ENCODE measurements at places on chromosomes 6 and 20. TPM values are rescaled to one million over a fixed set of nuclear protein-coding genes. Genes with fewer than 3 reads are reported as not detected.

SERPINB1 gene
- 57.4 TPM for total RNA-seq

- no peak for DNase-seq
These were observed 23.2 kb downstream of the HLA-A start for GRCh38 chr6:29965563-29965872.

DNA sequence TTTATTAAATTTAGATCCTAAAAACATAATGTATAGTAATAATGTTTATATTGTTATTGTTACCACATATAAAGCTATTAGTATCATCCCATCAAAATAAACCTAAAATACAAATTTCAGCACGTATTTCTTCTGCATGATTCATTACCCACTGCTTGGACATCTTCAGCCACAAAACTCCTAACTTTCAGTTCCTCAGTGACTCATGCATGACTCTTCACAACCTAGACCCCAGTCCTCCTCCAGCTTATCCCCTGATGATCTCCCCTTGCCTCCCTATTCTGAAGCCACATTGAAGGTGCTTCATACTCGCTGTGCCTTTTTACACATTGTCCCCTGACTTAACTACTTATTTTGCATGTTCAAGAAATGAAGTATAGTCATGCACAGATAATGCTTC, 11.2 kb upstream of the GPRC6A start:
- DNase-seq = no peak

DNA sequence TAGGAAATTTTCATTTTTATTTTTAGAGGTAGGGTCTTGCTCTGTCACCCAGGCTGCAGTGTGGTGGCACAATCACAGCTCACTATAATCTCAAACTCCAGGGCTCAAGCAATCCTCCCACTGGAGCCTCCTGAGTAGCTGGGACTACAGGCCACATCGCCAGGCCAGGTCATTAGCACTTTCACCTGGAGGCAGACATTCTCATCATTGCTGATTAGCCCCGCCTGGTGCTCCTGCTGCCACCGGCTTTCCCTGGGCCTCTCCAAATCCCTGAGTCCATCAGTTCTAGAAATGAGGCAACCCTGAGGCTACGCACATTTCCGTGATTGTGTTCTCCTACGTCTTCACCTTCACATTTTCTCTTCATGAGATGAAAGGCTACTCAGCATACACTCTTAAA, 607.7 kb upstream of the NRSN1 start:
- no peak for DNase-seq

DNA sequence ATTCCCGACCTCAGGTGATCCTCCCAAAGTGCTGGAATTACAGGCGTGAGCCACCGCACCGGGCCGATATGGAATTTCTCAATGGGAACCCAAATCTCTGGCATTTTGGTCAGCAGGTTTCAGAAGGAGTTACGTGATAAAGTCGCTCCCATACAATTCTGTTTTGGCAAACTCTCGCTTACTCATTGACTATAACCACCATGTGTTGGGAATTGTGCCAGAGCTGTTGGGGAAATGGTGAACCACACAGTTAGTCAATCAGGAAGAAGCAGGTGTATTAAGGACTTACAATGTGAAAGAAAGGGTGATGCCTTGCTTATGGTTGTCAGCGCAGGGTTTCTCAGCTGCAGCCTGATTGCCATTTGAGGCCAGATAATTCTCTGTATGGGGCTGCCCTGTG, 410.5 kb downstream of the QKI start:
- DNase-seq = no peak

DNA sequence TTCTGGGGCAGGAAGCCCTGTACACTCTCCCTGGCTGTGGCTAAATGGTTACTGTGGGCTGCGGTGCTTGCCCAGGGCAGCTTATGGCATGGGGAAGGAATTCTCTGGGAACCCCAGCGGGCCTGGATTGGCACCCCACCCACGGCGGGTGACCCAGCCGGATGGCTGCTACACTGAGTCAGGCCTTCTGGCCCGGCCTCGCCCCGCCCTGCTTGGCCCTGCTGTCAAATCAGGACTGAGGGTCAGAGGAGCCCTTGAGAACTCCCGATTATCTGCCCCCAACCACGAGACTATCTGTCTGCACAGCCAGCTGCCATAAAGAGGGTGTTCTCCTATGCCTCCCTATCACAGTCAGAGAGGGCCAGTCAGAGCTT, 7.3 kb upstream of the ITPR3 start:
- DNase-seq = no peak

DNA sequence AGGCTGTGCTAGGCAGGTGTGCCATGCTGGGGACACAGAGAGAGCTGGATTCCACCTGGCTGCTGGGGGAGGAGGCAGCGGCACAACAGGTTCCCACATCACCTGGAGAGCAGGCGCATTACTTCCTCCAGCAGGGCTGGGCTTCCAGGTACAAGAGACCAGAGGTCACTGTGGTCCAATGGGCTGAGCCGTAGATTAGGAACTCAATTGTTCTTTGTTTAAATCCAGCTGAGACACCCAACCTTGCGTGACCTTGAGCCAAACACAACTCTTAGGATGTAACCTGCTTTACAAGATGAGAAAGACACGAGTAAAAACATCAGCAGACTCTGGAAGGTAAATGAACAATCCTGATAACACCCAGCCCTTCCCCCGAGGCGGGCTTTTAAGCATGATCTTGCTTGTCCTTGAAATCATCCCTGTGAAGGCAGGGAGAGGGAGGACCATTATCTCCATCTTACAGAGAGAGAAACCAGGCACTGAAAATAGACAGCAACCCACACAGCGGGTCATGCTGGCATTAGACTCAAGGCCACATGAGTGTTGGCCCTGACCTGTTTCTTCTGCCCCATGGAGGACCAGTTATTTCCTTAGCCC, 216.5 kb upstream of the RREB1 start:
- DNase-seq = no peak

- no peak for DNase-seq
These were observed 77.6 kb downstream of the PHACTR2 start for GRCh38 chr6:143755301-143755744.
